ENCODE measurements at places on chromosomes 7 and 10. TPM values are rescaled to one million over a fixed set of nuclear protein-coding genes. Genes with fewer than 3 reads are reported as not detected.

DNA sequence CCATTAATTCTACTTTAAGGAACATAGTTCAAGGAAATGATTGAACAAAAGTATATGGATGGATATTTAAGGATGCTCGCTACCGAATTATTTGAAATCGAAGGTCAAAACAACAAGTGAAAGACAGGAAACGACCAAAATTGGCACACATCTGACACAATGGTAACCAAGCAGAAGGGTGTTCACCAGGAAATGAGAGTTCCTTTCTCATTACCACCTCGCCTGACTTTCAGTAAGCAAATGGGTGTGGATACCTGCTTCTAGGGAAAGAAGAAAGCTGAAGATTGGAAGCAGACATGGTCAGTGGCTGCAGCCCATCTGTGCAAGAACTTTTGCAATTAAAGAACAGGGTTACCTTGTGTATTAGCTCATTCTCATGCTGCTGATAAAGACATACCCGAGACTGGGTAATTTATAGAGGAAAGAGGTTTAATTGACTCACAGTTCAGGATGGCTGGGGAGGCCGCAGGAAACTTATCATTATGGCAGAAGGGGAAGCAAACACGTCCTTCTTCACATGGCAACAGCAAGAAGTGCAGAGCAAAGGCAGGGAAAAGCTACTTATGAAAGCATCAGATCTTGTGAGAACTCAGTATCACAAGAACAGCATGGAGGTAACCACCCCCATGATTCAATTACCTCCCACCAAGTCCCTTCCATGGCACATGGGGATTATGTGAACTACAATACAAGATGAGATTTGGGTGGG lies 6.2 kb upstream of the TMEM273 start:
- DNase-seq = no peak

GRCh38 chr10:132065491-132066105 lies at the start of gene JAKMIP3:
Gene JAKMIP3 (plus strand): TSS chr10:132065946. CDS start chr10:132104809, 38,863 bp downstream.
- no peak for DNase-seq

DNA sequence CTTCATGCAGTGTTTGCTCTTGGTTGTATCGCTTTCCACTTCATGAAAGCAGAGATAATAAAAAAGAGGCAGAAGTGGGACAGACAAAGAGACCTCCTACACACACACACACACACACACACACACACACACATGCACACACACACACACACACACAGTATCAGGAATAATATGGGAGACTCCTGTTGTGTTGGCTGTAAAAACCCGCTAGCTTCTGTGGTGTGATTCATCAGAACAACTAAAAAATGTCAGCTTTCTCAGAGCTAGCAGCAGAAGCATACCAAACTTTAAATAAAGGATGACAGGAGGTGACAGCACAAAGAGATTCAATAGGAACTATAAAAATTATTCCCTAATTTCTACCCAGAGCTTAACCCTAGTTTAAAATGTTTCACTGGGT lies 148.2 kb upstream of the LRRTM3 start:
- DNase-seq = no peak

GRCh38 chr7:130387628-130388403 lies 7.5 kb downstream of the CPA1 start:
- DNase-seq = no peak

DNA sequence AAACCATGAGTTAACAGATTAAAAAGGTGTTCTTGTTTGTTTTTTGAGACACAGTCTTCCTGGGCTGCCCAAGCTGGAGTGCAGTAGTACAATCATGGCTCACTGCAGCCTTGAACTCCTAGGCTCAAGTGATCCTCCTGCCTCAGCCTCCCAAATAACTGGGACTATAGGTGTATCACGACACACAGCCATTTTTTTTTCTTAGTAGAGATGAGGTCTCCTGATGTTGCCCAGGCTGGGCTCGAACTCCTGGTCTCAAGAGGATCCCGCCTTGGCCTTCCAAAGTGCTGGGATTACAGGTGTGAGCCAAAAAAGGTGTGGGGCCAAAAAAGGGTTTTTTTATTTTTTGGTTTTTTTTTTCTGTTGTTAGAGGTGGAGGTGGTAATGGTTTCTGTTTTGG lies 29.3 kb downstream of the KMT2C start:
- DNase-seq = no peak

GRCh38 chr7:45610019-45610418 lies 35.9 kb downstream of the ADCY1 start:
- DNase-seq = no peak

GRCh38 chr10:30877111-30877510 lies 154.6 kb downstream of the ZNF438 start:
- DNase-seq = no peak

- no peak for DNase-seq
Observed at GRCh38 chr10:31116226-31116625, 84.6 kb upstream of the ZNF438 start.

GRCh38 chr7:34365011-34365410 lies 293.0 kb upstream of the NPSR1 start:
- no peak for DNase-seq

DNA sequence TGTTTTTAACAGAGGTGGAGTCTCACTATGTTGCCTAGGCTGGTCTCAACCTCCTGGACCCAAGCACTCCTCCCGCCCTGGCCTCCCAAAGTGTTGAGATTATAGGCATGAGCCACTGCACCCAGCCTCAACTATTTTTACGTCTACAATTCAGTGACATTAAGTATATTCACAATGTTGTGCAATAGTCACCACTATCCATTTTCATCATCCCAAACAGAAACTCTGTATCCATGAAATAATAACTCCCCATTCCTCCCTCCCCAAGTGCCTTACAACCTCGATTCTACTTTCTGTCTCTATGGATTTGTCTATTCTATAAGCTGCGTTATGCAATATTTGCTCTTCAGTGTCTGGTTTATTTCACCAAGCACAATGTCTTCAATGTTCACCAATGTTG lies 20.3 kb upstream of the ZNRF2 start:
- no peak for DNase-seq

- DNase-seq = no peak
Observed at GRCh38 chr10:31584098-31584631, 265.1 kb downstream of the ZEB1 start.

RSPH10B2 gene
- 0.20 TPM for total RNA-seq

SPDYE2B gene
- total RNA-seq = not detected

KIF11 gene
- total RNA-seq = 38.7 TPM

PNLIP gene
- total RNA-seq = not detected

Measured in activated T-helper 1 cell treated with anti-CD3 and anti-CD28 coated beads, Interleukin-12 subunit alpha, Interleukin-12 subunit beta, Interleukin-2, Interleukin-4 antibody, amounts not matched to agents 30 ng/mL and 10 ng/mL and 1 ng/mL, durations not matched to agents 14 hours and 24 hours and 36 hours (primary cell).